ENCODE measurements at places on chromosomes 3 and 15. TPM values are rescaled to one million over a fixed set of nuclear protein-coding genes. Genes with fewer than 3 reads are reported as not detected.
A peak's percentile ranks its signal among the peaks of the same experiment; 100 is the strongest.

The LRRC2 gene
- 0.26 TPM for total RNA-seq

DNA sequence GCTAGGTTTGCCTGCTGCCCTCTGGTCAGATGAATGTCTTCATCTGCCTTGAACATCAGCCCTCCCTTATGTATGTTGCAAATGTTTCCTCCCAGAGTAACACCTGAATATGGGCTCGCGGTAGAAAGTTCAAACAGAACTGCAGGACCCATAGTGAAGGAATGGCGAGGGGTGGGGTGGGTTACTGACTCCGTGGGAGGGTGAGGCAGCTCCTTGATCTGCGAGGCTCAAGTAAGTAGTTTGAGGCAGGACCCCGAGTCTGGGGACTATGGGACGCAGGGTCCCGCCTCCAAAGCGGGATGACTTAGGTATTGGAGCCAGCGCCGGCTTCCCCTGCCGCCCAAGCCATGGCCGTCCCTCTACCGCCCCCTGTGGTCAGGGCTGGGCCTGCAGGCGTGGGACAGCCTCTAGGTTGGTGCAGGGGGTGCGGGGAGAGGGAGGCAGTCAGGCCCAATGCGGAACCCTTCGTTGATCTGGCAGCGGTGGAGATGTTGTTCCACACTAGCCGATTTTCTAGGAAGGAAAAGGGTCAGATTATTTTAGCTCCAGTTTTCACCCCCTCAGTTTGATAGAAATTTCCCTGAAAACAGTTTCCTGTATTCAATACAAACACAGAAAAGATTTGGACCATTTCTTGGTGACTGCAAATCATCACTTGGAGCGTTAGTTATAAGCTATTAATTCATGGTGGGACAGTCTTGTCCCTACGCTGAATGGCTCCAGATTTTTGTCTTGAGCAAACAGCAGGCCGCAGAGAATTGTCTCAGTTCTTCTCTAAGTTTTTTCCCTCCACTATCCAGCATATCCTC lies 72.3 kb downstream of the CORO2B start:
- DNase-seq, result peak; percentile 35

The PLAAT1 gene
- not detected for total RNA-seq

The IGDCC3 gene
- total RNA-seq, result not detected

GRCh38 chr3:195903950-195904290 lies 4.4 kb downstream of the TNK2 start:
- DNase-seq, result no peak

DNA sequence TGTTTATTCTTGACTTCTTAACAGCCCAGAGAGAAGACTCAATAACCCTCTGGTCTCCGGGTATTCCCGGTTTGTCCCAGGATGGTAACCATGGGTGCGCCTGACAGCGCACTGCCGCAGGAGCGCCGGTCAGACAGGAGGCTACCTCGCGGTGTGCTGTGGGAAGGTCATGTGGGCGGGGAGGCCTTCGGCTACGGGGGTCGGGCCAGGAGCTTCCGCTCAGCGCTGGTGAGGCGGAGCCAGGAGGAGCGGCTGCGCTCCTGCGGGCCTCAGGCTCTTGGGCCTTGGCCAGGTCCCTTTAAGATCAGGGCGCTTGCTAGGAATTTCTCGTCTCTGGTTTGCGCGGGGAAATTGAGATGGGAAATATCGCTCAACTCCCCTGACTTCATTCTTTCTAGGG lies 182.3 kb upstream of the NDN start:
- peak; percentile 7 for DNase-seq

GRCh38 chr15:72183781-72184164 lies 13.8 kb downstream of the GRAMD2A start:
- DNase-seq, result no peak

The MESP2 gene
- 1.3 TPM for total RNA-seq

DNA sequence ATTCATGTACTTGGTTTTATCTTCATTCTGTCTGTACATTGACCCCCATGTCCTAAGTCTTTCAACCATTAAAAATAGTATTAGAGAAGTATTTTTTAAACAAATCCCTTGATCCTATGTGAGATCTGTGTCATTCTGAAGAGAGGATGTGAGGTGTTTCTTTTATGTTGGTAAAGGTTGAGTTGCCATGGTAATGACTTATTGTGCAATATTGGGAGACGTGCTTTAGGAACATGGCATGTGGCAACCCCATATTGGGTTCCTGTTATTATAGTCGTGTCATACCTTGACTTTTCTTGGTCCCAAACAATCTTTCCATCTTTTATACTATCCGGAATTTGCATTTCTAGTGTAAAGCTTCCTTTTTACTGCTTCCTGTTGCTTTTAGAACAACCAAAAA lies 203.1 kb downstream of the KCNAB1 start:
- DNase-seq, result peak; percentile 12

DNA sequence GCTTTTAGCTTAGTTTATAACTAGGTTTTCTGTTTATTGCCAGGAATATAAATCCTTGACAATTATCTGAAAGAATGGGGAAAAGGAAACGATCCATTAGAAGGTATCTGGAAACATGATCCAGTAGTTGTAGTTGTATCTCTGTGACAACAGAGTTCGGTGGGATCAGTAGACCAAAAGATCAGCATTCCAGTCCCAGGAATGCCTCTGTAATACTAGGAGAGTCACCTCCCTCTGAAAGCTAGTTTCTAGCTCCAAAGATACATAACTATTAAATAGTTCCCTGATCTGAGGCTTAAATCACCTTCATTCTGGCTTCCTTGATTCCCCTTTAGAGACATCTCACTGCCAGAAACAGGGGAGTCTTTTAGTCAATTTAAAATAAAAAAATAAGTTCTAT lies 34.1 kb downstream of the MB21D2 start:
- DNase-seq, result peak; percentile 52

The ATP8B4 gene
- not detected for total RNA-seq

DNA sequence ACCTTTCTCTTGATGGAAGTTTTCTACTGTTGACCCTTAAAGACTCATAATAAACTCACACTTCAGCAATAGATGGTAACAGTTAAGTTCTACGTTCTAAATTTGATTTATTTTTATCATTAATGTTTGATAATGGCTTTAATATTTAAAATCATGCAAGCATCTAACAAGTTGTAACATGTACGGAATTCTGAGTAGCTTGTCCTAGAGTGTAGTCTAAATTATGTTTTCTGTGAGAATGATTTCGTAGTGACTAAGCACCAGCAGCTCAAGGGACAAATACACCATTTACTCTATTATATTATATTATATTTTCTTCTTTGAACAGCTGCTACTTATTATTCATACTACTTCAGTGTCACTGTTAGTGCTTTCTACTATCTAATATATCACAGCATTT lies 345.6 kb downstream of the NLGN1 start:
- no peak for DNase-seq

GRCh38 chr3:183275418-183275817 lies 22.4 kb downstream of the B3GNT5 start:
- peak; percentile 85 for DNase-seq

DNA sequence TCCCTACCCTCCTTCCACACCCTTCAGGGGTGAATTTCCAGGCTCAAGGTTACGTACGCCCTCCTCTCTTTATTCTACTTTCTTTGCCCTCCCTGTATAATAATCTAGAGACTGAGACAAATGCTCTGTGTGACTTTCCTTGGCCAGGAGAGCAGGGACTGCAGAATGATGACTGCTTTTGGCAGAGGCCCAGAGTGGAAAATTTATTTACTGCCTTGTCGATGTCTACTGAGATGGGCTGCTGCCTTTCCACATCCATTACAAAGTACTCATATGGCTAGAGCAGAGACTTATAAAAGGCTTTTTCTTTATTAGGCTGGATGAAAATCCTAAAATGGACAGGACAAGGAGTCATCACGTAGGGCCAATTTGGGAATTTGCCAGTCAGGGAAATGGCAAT lies 576.2 kb downstream of the TUSC7 start:
- DNase-seq, result no peak

All from PC-3 (cell line).